NCI-H69 (cell line): ENCODE measurements at places on chromosomes 7 and 10.

DNA sequence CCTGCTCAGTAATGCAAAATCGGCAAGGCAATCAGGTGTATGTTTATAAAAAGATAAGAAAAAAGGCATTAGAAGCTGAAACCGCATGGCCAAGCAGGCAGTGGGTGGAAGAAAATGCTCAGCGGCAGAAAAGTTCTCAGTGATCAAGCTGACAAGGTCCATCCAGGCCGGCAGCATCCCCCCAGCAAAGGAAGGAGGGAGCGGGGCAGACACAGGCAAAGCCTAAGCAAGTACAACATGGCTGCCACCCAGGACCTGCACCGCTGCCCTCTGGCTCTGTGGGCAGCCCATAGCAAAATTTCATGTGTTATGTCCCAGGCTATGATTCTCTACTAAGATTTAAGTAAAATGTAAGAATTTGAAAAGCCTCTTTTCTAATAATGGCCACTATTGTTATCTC is 45.4 kb downstream of the MRPS24 start:
- DNase-seq: no peak

- peak; percentile 81 for DNase-seq
Observed at GRCh38 chr7:51430480-51431086, 114.0 kb upstream of the COBL start.

DNA sequence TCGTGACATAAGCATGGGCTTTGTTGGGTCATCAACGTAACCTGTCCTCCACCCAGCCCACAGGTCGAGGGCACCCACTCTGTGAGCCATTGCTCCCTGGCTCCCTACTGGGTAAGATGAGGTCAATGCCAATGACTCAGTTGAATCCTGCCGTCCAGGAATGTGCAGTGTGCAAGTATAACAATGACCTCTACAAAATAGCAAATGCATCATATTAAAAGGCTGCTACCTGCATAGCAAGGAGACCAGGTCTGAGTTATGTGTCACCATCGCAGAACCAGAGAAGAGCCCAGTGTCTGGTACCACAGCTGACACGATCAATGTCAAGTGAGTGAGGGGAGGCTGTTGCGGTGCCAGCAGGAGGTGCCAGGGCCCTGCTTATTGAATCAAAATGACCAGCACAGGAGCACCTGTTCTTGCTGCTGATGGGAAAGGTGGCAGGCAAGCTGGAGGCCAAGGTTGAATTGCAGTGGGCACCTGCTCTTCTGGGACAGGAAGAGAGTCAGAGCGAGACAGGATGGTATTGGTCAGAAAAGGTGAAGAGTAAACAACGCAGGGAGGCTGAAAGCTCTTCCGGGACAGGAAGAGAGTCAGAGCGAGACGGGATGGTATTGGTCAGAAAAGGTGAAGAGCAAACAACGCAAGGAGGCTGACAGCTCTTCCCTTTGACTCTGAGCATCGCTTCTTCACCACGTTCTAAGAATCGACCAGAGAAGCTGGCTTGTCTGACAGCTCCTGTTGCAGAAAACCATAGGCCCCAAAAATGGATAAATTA is 108.7 kb upstream of the ADAM12 start:
- no peak for DNase-seq

DNA sequence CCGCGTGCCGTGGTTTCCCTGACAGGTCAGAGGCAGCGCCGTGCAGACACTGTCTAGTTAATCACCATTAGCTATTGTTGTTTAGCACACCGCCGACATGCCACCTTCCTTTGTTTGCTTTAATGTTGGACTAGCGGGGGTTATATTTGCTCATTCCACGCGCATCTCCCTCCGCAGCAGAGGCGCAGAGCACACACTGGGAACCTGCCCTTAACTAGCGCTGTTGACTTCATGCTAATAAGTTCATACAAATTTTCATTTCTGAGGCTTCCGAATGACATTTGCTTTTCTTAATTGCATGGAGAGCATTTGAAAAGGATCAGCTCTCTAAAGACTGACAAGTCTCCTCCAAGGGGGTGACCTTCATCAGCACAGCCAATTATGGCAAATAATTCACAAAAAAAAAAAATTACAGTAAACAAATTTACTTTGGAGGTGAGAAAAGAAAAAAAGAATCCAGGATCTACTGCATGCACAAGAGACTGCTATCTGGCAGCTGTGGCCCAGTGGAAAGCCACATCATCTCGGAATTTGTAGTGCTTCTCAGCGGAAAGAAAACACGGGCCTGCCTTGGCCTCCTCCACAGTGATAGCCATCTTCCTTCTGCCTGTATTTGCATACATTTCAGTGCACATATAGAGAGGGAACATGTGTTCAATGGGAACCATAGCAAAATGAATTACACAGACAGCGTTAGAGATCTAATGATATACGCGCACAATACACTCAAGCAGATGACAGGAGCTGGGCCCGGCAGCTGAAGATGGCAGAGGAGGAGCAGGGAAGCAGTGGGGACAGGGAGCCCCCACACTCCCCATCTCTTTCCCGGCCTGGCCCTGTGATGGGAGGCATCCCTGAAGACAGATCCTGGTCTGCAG is 94.2 kb downstream of the EBF3 start:
- DNase-seq: peak; percentile 80

DNA sequence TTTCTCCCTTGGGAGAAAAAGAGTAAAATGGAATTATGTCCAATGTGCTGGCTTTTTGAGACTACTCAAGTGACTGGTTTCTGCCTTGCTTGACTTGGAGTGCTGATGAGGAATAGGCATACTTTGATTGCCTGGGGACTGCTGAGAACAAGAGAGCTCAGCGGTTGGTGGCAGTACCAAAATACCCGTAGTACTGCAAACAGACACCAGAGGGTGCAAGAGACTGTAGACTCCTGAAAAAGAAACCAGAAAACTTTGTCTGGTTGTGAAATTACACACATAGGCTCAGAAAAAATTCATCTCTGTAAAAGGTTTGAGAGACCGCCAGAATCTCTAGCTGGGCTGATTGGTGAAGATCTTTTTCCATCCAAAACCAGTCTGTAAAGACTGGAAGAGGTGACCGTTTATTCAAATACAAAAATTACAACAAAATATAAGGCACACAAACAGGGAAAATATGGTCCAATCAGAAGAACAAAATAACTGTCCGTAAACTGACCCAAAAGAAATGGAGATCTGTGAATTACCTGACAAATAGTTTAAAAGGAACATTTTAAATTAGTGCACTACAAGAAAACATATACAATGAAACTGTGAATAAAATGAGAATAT is 18.5 kb downstream of the BICC1 start:
- peak; percentile 63 for DNase-seq

GRCh38 chr10:131199646-131200045 is 111.9 kb downstream of the TCERG1L start:
- peak; percentile 38 for DNase-seq

DNA sequence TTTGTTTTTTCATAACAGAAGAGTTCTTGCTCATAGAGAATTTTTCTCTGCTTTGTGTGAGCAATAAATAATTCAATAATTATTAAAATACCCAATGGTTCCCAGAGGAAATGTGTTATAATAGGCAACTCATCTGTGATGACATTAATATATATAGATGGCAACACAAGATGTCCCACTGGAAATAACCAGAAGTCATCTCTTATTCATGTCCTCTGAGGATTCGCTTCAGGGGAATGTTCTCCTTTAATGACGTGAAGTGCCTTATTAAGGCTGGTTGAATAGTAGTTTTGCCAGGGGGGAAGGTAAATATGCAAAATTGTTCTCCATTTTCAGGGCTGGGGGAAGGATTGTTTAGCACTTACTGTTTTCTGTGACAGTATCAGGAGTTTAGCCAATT is 3.1 kb downstream of the SLC39A12 start:
- DNase-seq: no peak

DNA sequence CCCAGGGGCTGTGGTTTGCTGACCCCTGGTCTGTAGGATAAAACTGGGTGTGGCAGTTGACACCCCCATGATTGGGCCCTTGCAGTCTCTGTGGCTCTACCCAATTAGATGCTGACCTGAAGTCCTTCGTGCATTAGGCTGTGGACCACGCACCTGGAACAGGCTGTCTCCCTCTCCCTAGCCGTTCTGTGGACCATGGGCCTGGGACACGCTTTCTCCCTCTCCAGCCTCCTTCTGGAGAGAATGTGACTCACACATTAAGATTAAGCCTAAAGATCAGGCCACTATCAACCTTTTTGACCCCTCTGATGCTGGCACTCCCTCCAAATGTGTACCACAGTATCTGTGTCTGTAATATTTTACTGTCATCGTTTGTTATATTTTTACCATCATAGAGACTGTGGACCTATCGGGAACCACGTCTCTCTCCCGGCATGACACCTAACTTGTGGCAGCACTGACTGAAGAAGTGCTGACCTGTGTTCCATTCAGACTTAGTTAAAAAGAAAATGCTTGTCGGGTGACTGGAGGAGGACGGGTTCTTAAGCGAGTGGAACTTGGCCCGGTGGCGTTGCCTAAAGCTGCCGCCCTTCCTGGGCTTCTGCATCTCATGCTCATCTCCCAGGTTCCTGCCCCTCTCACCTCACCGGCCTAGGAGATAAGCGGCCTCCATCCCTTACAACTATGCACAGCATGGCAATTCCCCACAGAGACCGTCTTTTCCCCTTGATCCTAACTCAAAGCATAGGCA is 92.8 kb downstream of the WDR37 start:
- no peak for DNase-seq

DNA sequence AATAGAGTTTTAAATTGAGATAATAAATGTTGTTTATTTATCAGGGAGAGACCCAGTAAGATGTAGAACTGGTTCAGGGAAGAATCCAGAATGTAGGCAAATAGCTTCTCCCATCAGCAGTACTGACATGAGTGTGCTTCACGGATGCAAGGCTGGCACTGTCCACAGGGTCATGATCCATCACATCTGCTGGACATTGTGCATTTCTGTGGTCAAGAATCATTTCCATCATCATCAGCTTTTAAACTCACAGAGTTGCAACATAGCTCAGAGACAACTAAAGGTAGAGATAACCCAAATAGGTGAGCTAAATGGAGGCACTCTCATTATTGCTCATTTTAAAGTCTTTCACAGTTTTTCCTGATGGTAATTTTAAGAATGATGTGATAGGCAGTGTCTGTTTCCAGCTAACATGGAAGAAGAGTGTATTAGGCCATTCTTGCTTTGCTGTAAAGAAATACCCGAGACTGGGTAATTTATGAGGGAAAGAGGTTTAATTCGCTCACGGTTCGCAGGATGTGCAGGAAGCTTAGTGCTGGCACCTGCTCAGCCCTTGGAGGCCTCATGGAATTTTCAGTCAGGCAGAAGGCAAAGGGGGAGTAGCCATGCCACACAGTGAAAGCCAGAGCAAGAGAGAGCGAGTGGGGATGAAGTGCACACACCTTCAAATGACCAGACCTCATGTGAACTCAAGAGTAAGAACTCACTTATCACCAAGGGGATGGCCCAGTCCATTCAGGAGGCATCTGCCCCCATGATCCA is 80.8 kb downstream of the INPP5A start:
- DNase-seq: no peak

GRCh38 chr10:79149662-79150443 is 81.1 kb downstream of the ZMIZ1 start:
- DNase-seq: peak; percentile 66

- DNase-seq: peak; percentile 97
Observed at GRCh38 chr7:105638902-105639495, 57.7 kb upstream of the EFCAB10 start.

DNA sequence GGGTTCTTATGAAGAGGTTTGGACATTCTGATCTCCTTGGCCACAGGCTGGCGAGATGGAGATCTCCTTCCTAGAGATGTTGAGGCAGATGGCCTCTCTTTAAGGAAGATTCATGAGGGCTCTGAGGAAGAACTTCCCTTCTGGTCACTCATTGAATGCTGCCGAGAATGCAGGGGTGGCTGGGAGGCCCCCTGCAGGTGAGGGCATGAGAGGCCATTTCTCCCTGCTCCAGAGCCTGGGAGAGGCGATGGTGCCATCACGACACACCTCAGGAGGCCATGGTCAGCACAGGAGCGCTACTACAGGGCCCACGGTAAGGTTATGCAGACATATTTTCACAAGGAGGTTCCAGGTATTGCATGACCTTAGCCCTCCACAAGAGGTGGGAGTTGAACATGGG is 40.2 kb downstream of the CXCL12 start:
- DNase-seq: no peak
